Kidney epithelial cell (primary cell): ENCODE measurements at places on chromosomes 11 and 22. TPM values are rescaled to one million over a fixed set of nuclear protein-coding genes. Genes with fewer than 3 reads are reported as not detected.

Gene CHRDL2
- total RNA-seq = not detected in 2 replicates

Gene XKR3
- total RNA-seq = not detected in 2 replicates

DNA sequence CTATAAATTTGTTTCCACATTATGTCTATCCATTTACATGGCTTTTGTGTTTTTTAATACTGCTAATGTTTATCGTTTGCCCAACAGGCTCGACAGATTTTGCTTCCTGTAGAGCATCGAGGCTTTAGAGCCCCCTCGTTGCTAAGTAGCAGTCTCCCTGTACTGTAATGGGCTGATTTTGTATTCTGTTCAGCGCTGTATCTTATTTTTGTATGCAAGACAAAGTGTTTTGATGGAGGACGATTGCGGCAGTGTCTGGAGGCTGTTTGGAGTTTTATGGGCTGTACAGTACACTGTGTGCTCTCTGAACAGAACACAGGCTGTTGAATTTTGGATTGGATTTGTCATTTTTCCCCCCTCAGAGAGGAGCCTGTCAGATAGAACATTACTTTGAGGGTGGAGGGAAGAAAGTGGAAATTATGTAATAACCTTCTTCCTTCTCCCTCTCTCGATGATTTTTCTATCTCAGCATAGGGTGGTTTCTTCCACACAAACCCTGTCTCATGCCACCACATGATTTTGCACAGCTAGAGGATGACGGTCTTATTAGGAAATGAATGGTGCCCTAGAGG lies 104.4 kb downstream of the ZBTB16 start:
- DNase-seq = no peak

DNA sequence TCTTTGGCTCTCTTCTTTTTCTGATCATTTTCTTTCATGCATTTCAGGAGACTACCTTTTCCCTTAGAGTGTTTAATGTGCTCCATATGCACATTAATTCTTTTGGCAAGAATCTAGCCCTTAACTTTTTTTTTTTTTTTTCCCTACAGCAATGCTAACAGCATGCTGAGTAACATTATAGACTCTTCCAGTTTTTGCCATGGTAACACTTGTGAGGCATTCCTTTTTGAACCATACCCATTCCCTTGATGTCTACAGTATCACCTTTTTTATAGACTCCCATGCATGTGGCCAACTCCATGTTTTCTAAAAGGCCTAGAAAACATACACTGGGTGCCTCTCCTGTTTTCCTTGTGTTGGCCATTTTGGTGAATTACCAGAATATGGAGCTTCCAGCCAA lies 2.9 kb upstream of the MRPL17 start:
- no peak for DNase-seq

DNA sequence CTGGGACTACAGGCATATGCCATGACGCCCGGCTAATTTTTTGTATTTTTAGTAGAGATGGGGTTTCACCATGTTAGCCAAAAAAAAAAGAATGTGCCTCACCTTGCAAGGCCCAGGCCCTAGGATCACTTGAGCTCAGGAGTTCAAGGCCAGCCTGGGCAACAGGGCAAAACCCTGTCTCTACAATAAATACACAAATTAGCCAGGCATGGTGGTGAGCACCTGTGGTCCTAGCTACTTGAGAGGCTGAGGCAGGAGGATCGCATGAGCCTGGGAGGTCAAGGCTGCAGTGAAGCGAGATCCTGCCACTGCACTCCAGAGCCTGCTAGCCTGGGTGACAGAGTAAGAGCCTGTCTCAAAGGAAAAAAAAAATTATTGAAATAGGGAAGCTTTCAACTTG lies 8.1 kb upstream of the LDHC start:
- no peak for DNase-seq

- no peak for DNase-seq
These were observed 228.6 kb downstream of the BRD1 start for GRCh38 chr22:49599039-49599438.

- DNase-seq = no peak
These were observed 1.1 kb downstream of the IGF2 start for GRCh38 chr11:2138068-2138430.
